ENCODE measurements at places on chromosomes 6 and 20.

GRCh38 chr6:20403070-20403765, 1.5 kb downstream of the E2F3 start:
- peak; percentile 14 for DNase-seq

- DNase-seq = no peak
Measured at GRCh38 chr6:81984599-81984998, 232.1 kb upstream of the TENT5A start.

DNA sequence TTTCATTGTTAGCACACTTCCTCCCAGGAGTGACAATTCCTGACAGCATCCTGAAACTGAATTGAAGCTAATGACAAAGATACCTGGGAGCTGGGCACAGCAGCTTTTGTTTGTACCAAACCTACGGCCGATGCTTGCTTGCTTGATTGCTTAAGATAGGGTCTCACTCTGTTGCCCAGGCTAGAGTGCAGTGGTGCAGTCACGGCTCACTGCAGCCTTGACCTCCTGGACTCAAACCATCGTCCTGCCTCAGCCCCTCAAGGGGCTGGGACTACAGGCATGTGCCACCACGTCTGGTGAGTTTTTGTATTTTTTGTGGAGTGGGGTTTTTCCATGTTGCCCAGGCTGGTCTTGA, 84.7 kb upstream of the SCP2D1 start:
- no peak for DNase-seq

- DNase-seq = peak; percentile 20
Measured at GRCh38 chr6:10411971-10412460, 2.9 kb downstream of the TFAP2A start.

GRCh38 chr6:90574610-90575009, 12.3 kb downstream of the MAP3K7 start:
- no peak for DNase-seq

- peak; percentile 46 for DNase-seq
Measured at GRCh38 chr6:26250698-26251044, 114.3 kb upstream of the BTN3A2 start.

- no peak for DNase-seq
Measured at GRCh38 chr6:138690975-138691594, 82.5 kb upstream of the CCDC28A start.

DNA sequence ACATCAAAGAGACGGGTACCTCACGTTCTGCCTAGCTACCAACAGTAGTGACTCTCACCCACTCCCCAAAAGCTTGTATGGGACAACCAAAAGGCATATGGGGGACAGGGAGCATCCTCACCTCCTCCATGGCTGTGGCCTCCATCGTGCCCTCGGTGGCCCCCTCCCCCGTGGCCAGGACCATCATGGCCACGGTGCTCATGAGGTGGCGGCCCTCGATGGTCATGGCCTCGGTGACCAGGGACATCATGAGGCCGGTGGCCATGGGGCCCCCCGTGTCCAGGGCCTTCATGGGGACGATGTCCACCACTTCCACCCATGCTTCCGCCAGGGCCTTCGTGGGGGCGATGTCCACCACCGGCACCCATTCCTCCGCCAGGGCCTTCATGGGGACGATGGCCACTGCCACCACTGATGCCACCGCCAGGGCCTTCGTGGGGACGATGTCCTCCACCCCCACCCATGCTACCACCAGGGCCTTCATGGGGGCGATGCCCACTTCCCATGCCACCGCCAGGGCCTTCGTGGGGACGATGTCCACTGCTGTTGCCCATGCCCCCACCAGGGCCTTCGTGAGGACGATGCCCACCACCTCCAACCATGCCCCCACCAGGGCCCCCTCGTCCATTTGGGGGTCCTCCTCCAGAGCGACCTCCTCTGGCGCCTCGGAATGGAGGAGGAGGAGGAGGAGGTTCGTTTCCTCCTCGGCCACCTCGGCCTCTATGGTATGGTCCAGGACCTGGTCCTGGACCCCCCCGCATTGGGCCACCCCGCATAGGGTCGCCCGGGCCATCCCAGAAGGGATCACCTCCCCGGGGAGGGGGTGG, 15.0 kb downstream of the PPP1R10 start:
- DNase-seq = no peak

DNA sequence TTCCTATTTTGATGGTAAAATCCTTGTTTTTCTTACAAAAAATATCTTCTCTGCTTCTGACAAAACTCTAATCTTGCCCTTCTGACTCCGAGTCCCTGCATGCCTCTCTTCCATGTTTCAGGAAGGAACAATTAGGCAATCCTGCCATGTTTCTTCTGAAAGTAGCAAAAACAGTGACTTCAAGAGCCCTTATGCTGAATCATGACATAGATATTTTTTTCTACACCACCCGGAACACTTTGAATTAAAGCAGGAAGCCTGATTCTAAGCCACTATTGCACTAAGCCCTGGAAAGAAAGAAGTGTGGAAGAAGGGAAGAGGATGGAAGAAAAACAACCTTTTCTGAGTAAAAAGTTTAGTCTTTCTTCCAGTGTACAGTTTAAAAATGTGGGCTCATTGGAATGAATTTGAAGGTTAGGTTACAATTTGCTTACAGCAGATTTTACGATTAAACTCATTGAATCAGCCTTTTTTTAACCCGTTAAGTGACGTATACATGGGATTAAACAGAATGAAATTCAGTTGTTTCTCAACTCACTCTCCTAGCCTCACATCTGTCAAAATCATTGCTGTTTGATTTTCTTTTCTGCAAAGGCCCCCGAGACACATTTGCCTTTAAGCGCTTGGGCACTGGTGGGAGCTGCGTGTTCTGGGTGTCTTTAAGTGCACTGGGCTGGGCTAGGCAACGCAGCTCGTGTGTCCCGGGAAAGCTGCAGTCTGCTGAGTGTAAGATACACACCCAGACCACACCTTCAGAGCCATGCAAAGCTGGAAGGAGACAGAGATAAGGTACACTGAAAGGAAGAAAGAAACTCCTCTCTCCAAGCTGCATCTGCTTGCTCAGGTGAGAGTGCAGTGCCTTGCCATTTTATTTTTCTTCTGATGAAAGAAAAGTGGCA, 159.4 kb upstream of the CITED2 start:
- peak; percentile 64 for DNase-seq

GRCh38 chr6:78594668-78595066, 272.7 kb upstream of the IRAK1BP1 start:
- no peak for DNase-seq

DNA sequence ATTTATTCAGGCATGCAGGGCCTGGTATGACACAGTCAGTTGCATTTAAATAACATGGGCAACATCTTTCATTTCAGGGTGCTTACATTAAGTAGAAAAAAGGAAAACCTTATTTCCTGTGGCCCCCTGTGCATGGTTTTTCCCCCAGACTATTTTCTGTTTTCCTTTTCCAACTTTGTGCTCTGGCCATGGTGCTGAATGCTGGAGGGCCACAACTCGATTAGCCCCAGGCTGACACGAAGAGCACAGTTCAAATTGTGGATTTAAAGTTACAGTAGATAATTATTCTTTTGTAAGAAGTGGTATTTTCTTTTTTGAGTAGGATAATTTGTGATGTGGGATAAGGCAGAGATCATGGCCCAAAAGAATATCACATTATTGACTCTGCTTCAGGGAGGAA, 332.0 kb downstream of the HAO1 start:
- no peak for DNase-seq

DNA sequence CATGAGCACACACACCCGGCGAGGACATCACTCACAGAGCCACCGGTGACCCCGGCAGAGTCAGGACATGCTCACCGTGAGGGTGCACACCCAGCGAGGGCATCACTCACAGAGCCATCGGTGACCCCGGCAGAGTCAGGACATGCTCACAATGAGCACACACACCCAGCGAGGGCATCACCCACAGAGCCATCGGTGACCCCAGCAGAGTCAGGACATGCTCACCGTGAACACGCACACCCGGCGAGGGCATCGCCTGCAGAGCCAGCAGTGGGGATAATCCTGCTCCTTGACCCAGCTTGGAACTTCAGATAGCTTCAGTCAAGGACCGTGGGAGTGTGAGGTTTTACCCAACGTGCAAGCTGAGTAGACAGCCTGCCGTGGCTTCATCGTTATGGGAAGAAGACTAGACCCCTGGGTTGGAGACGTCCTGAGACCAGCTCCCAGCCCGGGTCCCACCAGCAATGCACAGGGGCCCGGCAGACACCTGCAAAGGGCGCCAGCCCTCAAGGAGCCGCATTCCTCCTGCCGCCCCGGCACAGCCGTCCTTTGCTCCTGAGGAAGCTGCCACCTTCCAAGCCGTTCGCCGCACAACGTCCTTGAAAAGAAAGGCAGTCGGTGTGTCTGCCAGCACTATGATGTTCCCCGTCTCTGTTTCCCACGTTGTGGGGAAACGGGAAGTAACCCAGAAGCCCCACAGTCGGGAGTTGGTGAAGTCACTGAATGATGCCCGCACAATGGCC, 192.3 kb downstream of the DLL1 start:
- DNase-seq = no peak

DNA sequence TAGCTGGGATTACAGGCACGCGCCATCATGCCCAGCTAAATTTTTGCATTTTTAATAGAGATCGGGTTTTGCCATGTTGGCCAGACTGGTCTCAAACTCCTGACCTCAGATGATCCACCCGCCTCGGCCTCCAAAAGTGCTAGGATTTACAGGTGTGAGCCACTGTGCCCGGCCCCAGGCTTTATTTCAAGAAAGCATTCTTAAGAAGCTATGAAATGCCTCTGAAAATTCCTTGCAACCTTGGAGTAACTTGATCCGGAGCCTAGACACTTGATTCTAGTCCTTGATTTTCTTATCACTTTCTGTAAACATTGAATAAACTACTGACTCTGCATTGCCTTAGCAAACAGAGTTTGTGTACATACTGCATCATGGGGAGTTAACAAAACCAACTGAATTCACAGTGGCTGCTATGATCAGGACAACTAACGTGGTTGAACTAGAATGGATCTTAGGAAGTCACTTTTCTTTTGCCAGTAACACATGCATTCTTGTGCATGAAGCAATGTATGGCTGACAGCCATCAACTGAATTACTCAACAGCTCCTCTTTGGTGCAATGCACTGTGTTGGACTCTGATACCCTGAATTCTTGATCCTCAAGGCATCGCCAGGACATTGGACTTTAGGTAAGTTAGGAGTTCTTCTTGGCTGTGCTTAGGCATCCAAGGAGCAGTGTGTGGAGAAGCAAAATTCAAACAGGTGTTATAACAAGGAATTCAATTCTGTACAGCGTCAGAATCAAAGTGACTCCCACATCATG, 102.8 kb upstream of the TMEM170B start:
- DNase-seq = peak; percentile 17

- DNase-seq = no peak
Measured at GRCh38 chr6:19399406-19399805, 437.8 kb upstream of the ID4 start.

DNA sequence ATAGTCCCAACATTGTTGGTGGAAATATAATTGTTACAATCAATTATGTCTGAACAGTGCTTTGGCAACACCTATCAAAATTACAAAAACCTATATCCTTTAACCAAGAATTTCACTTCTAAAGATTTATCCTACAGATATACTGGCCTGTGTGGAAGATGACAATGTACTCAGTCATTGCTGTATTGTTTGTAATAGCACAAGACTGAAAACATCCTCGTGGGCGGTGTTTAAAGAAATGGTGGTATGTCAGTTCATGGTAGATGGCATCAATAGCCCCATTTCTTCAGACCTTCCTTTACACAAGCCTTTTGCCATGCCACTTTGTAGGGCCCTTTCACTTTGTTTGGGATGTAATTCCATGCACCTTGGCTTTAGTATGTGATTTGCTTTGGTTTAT, 9.8 kb upstream of the TPBG start:
- DNase-seq = no peak

- DNase-seq = peak; percentile 40
Measured at GRCh38 chr6:83378621-83379388, 52.0 kb downstream of the ME1 start.

GRCh38 chr6:161228921-161229591, 44.8 kb downstream of the AGPAT4 start:
- DNase-seq = peak; percentile 91

DNA sequence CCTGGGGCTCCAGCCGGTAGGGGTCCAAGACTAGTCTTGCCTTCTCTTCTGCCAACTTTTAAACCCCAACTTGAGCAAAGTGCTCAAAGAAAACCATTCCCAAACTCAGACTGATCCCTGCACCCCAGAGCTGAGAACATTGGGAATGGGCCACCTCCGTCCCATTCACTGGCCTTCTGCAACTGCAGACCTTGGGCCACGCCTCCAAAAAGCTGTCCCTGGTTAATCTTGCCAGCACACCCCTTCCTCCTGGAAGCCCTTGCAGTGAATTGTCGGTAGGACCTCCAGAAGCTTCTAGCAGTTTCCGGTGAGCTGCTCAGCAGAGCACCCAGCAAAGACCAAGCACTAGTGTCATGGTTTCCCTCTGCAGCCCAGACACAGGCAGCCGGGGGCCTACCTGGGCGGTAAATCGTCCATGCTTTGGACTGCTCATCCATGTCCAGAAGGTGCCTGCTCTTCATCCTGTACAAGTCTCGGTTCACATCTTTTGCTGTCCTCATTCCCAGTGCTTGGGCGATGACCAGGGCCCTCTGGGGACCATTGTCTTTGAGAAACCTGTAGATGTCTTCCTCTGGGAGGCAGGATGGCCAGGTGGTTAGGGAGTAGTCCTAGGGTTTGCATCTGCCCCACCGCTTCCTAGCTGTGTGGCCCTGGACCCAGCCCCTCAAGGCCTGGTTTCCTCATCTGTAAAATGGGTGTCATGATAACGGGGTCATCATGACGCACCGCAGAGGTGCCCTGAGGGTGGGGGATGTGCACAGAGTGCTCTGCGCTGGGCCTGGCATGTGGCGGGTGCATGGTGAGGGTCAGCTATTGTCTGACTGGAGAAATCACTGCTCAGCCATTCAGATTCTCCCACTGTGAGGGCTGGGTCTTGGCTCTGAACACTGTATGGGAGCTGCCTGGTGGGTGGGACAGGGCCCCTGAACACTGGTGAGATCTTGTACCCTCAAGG, 5.5 kb downstream of the ZBP1 start:
- no peak for DNase-seq

DNA sequence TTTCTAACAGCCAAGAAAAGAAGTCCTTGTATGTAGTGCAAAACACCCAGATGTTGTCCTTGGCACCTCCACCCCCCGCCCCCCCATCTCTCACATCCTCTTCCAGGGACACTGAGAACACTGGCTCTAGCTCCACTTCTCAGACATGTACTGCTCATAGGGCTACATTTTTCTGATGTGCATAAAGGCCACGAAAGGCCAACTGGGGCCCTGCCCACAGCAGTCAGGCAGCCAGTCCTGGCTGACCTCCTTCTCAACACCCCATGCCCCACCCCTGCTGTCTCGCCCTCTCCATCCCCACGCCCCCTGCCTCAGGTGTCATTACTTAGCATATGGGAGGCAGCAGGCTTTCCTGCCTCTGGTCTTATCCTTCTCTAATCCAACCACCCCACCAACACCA, 11.3 kb downstream of the GABRR1 start:
- DNase-seq = no peak

GRCh38 chr6:28940294-28940857, 16.6 kb upstream of the TRIM27 start:
- DNase-seq = peak; percentile 85

DNA sequence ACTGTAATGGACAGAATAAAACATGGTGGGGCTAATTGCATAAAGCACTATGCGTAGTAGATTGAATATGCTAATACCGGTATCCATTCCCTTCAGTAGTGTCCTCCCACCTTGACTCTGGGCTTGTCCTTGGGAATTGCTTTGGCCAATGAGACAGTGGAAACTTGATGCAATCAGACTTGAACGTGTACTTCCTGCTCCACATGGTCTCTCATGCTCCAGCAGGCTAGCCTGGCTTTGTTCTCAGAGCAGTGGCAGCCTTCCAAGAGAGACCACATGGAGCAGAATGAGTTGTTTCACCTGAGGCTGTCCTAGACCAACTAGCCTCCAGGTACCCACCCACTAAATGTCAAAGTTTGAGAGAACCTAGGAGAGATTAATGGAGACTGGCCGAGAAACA, 37.0 kb upstream of the BTBD3 start:
- no peak for DNase-seq

All from kidney glomerular epithelial cell (primary cell).